Amniotic epithelial cell (primary cell): ENCODE measurements at places on chromosomes 6 and 20.

- peak; percentile 86 for DNase-seq
These were observed 1.3 kb downstream of the RNF24 start for GRCh38 chr20:4014031-4014474.

GRCh38 chr6:67888886-67889681 is 746.0 kb upstream of the ADGRB3 start:
- peak; percentile 6 for DNase-seq

GRCh38 chr6:12748411-12748810 is 31.8 kb downstream of the PHACTR1 start:
- no peak for DNase-seq

- no peak for DNase-seq
These were observed 16.6 kb downstream of the CD40 start for GRCh38 chr20:46134716-46135115.

- peak; percentile 12 for DNase-seq
These were observed 38.4 kb upstream of the EYA4 start for GRCh38 chr6:133202610-133203343.

- DNase-seq, result peak; percentile 82
These were observed 34.4 kb upstream of the ARHGAP18 start for GRCh38 chr6:129744201-129744879.

DNA sequence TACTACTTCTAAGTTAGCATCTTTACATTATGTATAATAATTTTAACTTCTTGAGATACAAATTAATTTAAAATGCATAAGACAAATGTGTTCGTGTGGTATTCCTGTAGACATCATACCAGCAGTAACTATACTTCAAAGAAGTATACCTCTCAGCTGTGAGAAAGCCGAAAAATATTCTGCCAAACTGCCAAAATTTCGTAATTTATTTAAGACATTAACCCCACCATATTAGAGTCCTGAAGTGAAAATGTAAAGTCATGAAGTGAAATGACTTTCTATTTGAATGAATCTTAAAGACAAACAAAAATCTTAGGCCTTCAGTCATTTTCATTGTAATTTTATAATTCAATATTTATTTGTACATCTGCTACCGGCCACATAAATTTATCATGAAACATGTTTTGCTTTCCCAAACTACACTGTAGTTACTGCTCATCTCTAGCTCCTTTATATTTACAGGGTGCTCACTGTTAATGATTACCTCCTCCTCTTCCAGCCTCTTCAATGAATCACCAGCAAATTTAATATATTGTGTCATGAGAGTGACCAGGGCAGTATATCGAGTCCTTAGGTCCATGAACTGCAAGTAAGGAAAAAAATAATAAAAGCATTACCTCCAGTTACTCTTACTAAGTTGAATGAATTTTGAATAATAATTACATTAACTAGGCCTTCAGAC is 18.5 kb downstream of the DST start:
- DNase-seq, result no peak

- DNase-seq, result no peak
These were observed 569.8 kb downstream of the QKI start for GRCh38 chr6:163984124-163984936.

GRCh38 chr20:14979453-14979986 is 642.1 kb upstream of the FLRT3 start:
- DNase-seq, result no peak

GRCh38 chr6:125640441-125641150 is 108.8 kb upstream of the HEY2 start:
- DNase-seq, result no peak

- DNase-seq, result peak; percentile 89
These were observed 18.7 kb downstream of the SERPINB6 start for GRCh38 chr6:2952557-2953095.

DNA sequence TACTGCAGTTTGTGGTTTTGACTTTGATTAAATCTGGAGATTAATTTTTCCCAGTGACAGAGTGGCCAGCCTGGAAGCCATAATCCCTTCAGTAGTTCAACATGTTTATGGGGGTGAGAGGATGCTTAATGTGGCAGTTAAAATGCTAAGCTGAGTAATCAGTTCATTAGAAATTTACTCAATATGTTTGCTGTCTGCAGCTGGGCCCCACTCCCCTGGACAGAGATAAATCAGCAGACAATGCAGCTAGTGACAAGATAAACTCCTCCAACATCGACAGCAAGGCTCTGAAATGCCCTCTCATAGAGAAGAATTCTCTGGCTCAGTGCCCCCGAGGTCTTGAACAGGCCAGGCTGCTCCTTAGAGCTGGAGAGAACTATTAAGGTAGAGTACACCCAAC is 101.9 kb downstream of the LRFN2 start:
- no peak for DNase-seq

- no peak for DNase-seq
These were observed 389.2 kb upstream of the FLRT3 start for GRCh38 chr20:14726591-14726990.

DNA sequence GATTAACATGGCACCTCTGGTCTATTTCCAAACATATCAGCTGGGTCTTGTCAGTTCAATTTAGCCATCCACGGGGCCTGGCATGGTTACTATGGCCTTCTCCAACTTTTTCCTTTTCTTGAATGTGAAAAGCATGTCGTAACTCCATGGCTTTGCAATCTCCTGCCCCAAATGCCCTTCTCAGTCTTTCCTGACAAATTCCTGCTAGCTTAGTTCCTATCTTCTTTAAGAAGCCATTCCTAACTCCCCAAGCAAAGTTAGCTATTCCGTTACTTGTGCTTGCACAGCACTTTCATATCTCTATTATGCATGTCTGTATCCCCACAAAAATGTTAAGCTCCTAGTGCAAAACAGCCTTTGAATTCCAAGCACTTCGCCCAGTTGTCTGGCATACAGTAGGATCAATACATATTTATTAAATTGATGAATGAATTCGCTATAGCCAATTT is 105.6 kb downstream of the AIG1 start:
- DNase-seq, result peak; percentile 63

DNA sequence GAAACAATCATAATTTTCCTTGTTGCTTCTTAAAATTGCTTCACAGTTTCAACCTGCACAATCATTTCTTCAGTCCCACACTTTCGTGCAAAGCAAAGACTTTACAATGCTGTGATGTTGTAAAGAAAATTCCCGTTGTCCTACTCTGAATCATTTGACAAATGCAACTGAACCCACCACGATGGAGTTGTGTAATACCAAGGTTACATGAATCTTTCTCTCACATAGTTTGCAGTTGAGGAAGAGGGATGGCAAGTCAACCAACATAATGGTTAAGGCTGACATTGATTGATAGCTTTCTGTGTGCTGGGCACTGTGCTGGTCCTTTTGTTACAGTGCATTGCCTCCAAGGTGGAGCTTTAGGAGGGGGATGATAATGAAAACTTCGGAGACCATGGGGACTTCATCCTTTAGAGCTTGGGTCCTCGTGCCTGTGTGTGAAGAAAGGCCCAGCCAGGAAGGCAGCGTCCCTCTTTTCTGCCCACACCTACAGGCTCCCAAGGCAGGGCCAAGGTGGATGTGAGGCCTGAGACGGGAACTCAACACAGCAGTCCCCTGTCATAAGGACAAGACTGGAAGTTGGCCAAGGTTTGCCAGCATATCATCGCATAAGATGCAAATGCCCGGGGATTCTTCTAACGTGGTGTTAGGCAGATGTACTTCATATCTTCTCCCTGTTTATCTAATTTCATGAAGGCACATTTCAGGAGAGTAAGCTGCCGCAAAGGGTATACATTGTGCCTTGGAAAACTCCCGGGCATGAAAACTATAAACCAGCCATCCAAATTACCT is 96.9 kb downstream of the LY86 start:
- peak; percentile 93 for DNase-seq

DNA sequence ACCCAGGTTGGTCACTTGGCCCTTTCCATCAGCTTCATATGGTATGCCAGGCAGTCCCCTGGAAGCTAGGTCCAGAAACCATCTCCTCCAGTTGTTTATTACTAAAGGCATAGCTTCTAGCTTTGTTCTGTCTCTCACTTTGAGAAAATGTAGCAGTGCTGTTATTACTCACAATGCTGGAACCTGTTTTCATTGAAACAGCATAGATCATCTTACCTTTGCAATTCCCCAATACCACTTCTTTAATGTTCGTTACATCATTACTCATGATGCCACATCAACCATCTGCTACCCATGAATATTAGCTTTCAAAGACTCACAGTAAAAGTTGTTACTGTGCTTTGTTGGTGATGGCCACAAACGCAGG is 88.3 kb downstream of the ADAT2 start:
- no peak for DNase-seq

DNA sequence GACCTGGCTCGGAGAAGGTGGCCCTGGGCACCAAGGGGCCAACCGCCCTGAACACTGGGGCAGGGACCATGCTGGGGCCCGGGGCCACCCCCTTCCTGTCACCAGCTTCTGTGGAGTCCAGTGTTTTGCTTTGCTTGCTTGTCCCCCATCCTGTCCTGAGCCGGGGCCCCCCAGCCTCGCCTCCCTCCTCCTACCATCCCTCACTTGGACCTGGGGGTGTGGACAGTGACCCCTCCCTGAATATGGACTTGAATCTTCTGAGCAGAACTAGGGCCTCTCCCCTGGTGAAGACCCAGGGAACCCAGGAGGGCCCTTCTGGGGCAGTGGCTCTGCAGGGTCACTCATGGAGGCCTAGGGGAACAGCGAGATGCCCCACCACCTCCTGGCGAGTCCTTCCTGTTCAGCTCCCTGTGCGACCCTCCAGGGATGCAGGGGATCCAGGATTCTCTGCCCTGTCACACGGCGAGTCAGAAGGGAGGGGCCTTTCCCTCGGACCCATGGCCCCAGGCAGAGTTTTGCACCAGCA is 41.6 kb downstream of the VSTM2L start:
- DNase-seq, result no peak

DNA sequence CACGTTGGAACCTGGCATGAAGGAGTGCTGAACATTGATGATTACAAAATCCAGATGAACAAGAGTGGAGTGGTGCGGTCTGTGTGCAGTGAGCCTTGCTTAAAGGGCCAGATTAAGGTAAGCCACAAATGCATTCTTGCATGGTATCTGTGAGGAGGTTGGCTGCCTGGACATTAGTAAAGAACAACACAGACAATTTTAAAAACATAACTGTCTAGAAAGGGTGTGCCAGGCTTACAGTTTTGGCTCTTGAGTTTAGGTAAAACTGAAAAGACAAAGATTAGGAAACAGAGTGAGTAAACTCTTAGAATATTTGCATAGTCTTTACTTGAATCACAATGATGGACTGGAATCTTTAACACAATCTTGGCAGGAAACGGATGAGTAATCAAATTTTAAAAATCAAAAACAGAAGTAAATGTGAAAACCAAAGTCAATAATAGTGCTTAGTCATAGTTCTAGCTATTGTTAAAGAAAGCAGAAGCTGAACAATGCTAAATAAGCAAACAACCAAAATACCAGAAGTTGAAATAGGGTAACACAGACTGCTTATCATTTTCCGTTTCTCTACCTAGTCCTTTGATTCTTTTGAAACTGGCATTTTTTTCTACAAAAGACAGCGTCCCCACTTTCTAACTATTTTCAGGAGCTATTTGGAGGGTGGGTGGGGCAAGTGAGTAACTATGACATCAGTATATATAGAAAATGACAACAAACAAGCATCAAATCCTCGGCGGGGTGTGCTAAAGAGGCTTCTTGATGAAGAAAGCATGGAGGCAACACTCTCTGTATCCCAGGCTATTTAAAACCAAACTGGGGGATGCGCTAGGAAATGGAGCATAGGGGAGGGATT is 185.8 kb upstream of the RAB32 start:
- DNase-seq, result peak; percentile 89

DNA sequence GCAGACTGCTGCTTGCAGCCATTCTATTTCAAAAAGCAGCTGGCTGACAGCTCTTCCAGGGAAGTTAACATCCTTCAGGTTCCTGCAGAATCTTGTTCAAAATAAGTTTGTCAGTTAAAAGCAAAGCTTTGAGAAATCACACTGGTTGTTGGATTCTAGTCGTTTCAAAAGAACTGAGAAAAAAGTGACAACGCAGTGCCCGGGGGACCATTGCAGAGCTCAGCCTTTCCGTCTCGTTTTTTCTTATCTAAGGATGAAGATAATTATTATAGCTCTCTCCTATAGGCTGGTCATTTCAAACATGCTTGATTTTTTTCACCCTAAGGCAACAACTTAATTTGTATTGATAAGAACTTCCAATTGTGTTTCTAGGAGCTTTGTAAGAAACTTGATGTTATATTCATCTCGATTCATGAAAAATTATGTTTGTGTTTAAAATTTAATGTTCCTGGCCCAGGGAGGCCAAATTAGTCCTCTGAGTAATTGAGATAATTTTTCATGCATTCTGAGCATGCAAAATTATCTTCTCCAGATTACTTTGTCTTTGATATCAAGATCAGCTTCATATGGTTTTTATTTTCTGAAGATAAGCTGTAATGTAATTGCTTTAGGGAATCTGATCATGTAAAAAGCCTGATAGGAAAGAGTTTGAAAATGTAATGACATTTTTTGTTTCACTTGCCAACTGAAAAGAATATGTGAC is 58.4 kb downstream of the SNAP25 start:
- no peak for DNase-seq

- DNase-seq, result peak; percentile 58
These were observed 6.7 kb downstream of the SNAI1 start for GRCh38 chr20:49989234-49990065.

- no peak for DNase-seq
These were observed 2.1 kb downstream of the BPIFB4 start for GRCh38 chr20:33081411-33082154.

- DNase-seq, result peak; percentile 72
These were observed 206.8 kb upstream of the SOX4 start for GRCh38 chr6:21386744-21387143.

- peak; percentile 33 for DNase-seq
These were observed 2.5 kb downstream of the MYMX start for GRCh38 chr6:44219053-44219814.

DNA sequence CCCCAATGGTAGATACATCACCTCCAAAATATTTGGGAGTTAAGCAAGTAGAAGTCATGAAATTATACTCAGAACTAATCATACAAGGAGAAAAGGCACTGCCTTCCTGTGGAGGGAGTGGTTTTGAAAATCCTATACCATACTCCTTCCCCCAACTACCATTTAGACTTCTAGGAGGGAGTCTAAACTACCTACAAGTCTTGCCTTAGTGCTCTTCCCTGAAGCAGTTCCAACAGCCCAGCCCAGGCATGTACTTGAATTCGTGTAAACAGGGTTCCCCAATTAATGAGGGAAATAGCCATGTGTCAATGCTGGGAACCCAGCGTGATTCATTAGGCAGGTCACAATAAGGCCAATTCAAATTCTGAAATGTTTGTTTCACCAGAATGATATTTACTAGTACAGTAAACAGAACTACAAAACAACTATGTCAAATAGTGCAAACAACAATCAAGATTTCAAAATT is 39.1 kb upstream of the SGK1 start:
- no peak for DNase-seq

DNA sequence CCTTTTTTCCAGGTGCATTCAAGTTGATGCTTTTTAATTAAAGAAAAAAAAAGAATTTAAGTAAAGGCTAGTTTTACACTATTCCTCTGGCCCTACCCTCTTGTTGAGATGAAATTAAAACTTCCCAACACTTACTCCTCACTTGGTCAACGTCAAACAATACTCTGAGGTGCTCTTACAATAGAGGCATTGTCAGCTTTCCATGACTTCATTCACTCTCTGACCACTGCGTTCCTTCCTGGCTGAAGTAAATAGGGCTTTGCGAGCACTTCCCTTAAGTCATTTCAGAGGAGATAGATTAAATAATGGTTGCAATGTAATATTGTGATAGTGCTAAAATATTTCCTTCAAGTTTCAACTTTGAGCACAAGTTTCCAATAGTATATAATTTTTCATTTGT is 229.8 kb upstream of the CEP162 start:
- no peak for DNase-seq
